Thymus (tissue), 14 donors: ENCODE measurements at places on chromosomes 12 and 14. TPM values are rescaled to one million over a fixed set of nuclear protein-coding genes. Genes with fewer than 3 reads are reported as not detected.
A peak's percentile ranks its signal among the peaks of the same experiment; 100 is the strongest.

PSMB5 gene
- 71.0 TPM for polyA plus RNA-seq

TPH2 gene
- polyA plus RNA-seq = 0.07 TPM

LRTM2 gene
- 0.11 TPM for polyA plus RNA-seq

NPAS3 gene
- polyA plus RNA-seq = 1.0 TPM

GPR132 gene
- polyA plus RNA-seq = 7.4 TPM

AGAP2 gene
- polyA plus RNA-seq = 15.5 TPM

G2E3 gene
- 8.7 TPM for polyA plus RNA-seq

MIPOL1 gene
- 2.1 TPM for polyA plus RNA-seq

DNA sequence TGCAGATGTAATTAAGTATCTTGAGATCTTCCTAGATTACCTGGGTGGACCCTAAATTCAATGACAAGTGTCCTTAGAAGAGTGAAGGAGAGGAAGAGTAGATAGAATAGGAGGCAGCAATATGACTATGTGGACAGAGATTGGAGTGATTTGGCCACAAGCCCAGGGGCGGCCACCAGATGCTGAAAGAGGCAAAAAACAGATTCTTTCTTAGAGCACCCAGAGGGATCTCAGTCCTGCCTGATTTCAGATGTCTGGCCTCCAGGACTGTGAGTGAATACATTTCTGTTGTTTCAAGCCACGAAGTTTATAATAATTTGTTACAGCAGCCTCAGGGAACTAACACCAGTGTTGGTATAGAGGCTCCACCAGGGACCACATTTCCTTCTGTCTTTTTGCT is 67.3 kb downstream of the DACT1 start:
- H3K27me3 ChIP-seq = no peaks in the 10 kb centered on the region
- DNase-seq = no peak
- H3K4me1 ChIP-seq = no peaks in the 10 kb centered on the region

- H3K36me3 ChIP-seq = no peaks in the 10 kb centered on the region
- no peaks in the 10 kb centered on the region for H3K27me3 ChIP-seq
- no peaks in the 10 kb centered on the region for H3K4me1 ChIP-seq
- H3K27ac ChIP-seq = no peak overlapping the region
- DNase-seq = no peak
Observed at GRCh38 chr14:80653956-80654355, 287.6 kb downstream of the CEP128 start.

GRCh38 chr12:94458877-94459727 is 565 bp downstream of the CEP83 start:
- peak overlapping the region; percentile 81 for H3K4me3 ChIP-seq
- peak; percentile 39 for DNase-seq
- H3K4me1 ChIP-seq = peaks cover 7% of the 10 kb centered on the region
- peak overlapping the region; percentile 81 for H3K27ac ChIP-seq
- no peaks in the 10 kb centered on the region for H3K36me3 ChIP-seq

DNA sequence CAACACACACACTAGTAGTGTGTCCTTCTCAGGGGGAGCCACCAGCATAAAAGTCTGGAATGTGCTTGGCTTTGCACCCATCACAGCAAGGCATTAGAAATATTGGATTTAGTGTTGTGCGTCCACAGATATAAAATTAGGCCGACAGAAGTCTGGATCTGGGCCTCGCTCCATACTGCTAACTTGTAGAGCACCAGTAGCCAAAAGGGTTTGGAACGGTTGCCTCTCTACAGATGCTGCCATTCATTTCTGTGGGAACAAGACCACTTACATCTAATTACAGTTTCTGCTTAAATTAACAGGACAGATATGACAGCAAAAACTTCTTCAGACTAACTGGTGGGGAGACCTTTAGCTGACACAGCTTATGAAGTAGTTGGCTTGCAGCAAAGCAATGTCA is 94.2 kb downstream of the EXOC5 start:
- H3K36me3 ChIP-seq = no peaks in the 10 kb centered on the region
- H3K4me1 ChIP-seq = no peaks in the 10 kb centered on the region
- no peaks in the 10 kb centered on the region for H3K27me3 ChIP-seq
- DNase-seq = no peak
- no peak overlapping the region for H3K27ac ChIP-seq

DNA sequence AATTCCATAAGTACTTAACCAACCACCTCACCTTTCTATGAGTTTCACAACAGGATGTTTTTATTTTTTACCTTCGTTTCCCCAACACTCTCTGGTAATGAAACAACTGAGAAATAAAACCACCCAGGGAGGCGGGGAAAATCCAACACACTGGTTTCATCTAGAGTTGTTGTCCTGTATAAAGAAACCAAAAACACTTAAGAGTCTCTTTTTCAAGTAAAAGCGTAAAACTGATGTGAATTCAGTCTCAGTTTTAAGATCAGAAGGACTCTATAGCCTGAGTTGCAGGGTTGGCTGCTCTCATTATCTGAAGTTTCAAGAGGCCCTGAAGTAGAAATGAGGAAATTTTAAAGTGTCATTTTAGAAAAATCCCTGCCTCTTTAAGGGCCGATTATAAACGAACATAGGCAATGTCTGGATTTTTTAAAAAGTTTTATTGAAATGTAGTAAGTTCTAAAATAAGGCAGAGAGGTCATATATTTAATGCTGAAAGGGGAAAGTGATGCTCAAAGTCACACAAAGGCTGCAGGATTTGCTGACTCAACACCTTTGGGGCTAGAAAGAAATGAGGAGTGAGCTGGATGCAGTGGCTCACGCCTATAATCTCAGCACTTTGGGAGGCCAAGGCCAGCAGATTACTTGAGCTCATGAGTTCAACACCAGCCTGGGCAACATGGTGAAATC is 27.2 kb downstream of the HIGD1C start:
- no peak for DNase-seq
- H3K36me3 ChIP-seq = peaks cover 6% of the 10 kb centered on the region
- peak overlapping the region; percentile 52 for H3K27ac ChIP-seq
- no peak overlapping the region for H3K4me3 ChIP-seq

GRCh38 chr14:74019408-74020137 is 424 bp downstream of the BBOF1 start:
- H3K4me1 ChIP-seq = peaks cover 6% of the 10 kb centered on the region
- DNase-seq = no peak
- no peaks in the 10 kb centered on the region for H3K36me3 ChIP-seq
- peak overlapping the region; percentile 95 for H3K27ac ChIP-seq

GRCh38 chr12:2959505-2960389 is 550 bp downstream of the TEAD4 start:
- no peak for DNase-seq
- H3K27me3 ChIP-seq = peaks cover 82% of the 10 kb centered on the region
- H3K36me3 ChIP-seq = no peaks in the 10 kb centered on the region
- H3K27ac ChIP-seq = no peak overlapping the region
- no peak overlapping the region for H3K4me3 ChIP-seq

DNA sequence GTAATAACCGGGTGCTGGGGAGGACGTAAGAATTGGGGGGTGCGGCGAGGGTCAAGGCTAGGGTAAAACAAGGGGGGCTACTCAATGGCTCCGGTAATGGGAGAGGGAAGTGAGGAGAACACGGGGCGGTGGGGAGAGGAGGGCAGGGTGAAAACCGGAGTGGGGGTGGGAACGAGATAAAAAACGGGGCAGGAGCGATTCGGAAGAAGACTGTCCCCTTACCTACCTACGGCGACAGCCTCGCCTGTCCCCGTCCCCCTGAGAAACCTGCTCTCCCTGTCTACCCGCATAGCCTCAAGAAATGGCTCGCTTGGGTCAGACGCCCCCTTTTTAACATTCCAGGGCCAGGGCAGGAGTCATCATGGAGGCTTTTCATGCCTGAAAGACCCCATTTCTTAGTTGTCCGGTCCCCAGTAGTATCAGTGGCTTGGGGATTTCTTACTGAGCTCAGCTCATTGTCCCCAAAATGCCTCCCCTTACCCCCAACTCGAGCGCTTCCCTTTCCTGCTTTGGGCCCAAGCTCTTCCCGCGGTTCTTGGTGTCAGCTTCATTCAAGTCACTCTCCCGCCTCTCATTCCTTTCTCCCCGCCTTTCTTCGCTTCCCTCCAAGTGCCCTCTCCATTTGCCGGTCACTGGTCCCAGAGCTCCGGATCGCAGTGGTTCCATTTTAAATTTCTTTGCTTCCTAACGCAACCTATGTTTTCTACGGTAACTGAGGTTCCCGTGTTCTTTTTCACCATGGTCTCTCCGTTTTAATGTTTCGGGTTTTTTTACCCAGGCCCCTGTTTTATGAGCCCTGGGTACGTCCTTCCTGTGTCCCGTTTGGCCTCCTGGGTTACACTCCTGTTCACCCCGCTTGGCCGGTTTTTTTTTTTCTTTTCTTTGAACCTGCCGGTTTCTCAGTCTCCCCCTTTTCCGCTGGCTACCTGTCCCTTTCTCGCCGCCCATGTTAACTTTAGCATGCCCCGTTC is 1.2 kb upstream of the WSB2 start:
- no peak for DNase-seq
- no peaks in the 10 kb centered on the region for H3K36me3 ChIP-seq
- peak overlapping the region; percentile 84 for H3K27ac ChIP-seq
- H3K4me1 ChIP-seq = peaks cover 8% of the 10 kb centered on the region
- peak overlapping the region; percentile 90 for H3K4me3 ChIP-seq

GRCh38 chr12:95085612-95086011 is 12.2 kb upstream of the NR2C1 start:
- DNase-seq = no peak
- no peaks in the 10 kb centered on the region for H3K36me3 ChIP-seq
- no peaks in the 10 kb centered on the region for H3K4me1 ChIP-seq
- no peak overlapping the region for H3K4me3 ChIP-seq

DNA sequence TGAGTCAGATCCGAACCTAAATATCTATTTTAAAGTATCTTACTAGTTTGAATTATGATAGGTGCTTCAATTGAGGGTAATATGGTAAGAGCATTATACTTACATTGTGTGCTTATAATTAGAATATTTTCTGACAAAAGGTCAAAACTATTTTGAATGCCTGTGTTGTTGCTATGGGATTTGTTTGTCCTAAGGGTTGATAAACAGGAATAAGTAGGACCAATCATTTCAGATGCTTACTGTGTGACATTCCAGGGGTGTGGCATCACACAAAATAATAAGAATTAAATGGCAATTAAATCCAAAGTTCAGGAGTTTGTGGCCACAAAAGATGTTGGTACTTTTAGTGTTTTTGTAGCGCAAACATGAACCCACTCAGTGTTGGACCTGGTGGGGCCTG is 256.2 kb upstream of the DDHD1 start:
- H3K4me1 ChIP-seq = no peaks in the 10 kb centered on the region
- H3K27ac ChIP-seq = no peak overlapping the region
- DNase-seq = no peak
- H3K4me3 ChIP-seq = no peak overlapping the region

DNA sequence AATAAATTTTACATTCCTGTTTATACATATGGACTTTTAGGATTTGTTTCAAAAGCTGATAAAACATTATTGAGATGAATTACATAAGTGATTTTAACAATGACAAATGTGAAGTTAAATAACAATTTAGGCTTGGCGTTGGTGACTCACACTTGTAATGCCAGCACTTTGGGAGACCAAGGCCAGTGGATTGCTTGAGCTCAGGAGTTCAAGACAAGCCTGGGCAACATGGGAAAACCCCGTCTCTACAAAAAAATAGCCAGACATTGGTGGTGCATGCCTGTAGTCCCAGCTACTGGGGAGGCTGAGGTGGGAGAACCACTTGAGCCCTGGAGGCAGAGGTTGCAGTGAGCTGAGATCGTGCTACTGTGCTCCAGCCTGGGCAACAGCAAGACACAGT is 7.4 kb downstream of the ACOT2 start:
- H3K36me3 ChIP-seq = no peaks in the 10 kb centered on the region
- no peaks in the 10 kb centered on the region for H3K4me1 ChIP-seq
- H3K4me3 ChIP-seq = no peak overlapping the region

DNA sequence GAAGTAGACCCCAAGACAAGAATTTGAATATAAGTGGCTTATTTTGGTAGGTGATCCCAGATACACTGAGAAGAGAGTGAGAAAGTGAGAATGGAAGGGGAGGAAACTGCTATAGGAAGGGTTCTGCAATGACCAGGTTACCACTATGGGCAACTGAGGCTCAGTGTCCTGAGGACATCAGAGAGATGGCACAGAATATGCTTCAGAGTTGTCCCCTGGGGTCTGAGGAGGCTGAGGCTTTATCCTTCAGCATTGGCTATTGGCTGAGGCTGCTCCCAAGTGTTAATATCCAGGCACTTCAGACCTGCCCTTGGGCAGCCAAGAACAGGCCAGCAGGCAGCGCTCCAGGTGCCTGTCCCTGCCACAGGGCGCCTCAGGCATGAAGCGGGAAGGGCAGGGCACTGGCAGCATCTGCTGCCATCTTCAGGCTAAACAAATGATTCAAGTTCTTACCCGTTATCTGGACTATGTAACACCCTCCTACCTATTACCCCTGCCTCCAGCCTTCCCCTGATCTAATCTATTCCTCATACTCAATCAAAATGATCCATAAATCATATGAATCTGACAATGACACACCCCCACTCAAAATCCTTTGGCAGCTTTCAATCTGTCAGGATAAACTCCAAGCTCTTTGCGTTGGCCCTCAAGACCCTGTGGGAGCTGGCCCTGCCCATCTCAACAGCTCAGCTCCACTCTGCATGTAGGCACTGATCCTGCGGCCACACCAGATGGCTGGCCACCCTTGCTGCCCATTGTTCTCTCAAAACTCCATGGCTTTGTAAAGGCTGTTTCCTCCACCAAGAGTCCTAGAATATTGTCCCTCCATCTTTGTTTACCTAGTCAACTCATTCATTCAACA is 42.4 kb downstream of the CKAP4 start:
- no peak for DNase-seq
- H3K27ac ChIP-seq = no peak overlapping the region
- no peaks in the 10 kb centered on the region for H3K4me1 ChIP-seq
- H3K27me3 ChIP-seq = no peaks in the 10 kb centered on the region

- no peak overlapping the region for H3K27ac ChIP-seq
- H3K36me3 ChIP-seq = no peaks in the 10 kb centered on the region
- DNase-seq = no peak
- H3K4me3 ChIP-seq = no peak overlapping the region
- no peaks in the 10 kb centered on the region for H3K4me1 ChIP-seq
Observed at GRCh38 chr14:24725311-24725710, 91.3 kb upstream of the GZMB start.

DNA sequence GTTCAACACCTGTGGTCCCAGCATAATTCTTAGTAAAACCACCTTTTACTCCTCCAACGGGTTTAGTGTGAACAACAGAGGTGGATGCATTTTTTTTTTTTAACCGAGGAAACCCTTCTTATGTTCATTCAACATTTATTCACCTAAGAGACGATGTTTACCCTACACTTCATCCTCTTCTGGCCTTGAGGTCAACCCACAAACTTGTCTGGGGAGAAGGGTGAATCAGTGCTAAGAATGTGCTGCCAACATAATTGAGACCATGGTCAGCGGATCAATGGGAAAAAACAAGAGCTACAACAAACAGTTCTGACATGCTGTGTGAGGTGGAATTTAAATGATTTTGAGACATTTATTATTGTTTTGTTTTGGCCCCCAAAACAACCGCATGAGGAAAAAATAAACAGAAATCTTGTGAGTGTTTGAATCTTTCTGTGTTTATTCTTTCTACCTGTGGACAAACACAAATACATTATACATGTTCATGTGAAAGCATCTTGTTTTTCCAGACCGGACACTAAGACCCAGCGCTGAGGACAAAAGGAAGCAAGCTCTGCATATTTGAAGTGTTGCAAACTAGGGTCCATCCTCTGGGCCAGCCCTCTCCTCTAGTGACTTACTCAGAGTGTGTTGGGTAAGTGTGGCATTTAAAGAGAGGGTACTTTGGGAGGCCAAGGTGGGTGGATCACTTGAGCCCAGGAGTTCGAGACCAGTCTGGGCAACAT is 5.1 kb upstream of the USP30 start:
- no peak for DNase-seq
- H3K27ac ChIP-seq = no peak overlapping the region
- no peak overlapping the region for H3K4me3 ChIP-seq
- H3K4me1 ChIP-seq = peaks cover 5% of the 10 kb centered on the region
- H3K36me3 ChIP-seq = no peaks in the 10 kb centered on the region
